ENCODE measurements at places on chromosomes 1 and 21.

DNA sequence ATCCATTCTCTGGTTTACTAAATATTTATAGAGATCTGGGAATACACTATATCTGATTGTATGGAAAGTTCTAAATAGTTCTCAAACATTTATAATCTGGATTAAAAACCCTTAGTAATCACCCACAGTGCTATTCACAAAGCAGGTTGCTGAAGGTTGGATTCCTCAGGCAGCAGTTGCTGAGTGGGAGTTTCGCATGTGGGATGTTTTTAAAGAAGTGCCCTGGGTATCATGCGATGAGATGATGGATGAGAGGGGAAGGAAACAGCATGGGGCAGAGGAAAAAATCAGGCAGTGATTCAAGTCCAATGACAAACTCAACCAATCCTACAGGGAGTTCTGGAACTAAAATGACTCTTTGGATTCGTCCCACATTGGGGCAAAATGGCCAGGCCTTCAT is 85.3 kb upstream of the GALNT2 start:
- DNase-seq: no peak

- DNase-seq: no peak
These were observed 97.6 kb downstream of the PIK3R3 start for GRCh38 chr1:46034601-46035516.

GRCh38 chr1:236575523-236575922 is 28.8 kb downstream of the HEATR1 start:
- DNase-seq: no peak

DNA sequence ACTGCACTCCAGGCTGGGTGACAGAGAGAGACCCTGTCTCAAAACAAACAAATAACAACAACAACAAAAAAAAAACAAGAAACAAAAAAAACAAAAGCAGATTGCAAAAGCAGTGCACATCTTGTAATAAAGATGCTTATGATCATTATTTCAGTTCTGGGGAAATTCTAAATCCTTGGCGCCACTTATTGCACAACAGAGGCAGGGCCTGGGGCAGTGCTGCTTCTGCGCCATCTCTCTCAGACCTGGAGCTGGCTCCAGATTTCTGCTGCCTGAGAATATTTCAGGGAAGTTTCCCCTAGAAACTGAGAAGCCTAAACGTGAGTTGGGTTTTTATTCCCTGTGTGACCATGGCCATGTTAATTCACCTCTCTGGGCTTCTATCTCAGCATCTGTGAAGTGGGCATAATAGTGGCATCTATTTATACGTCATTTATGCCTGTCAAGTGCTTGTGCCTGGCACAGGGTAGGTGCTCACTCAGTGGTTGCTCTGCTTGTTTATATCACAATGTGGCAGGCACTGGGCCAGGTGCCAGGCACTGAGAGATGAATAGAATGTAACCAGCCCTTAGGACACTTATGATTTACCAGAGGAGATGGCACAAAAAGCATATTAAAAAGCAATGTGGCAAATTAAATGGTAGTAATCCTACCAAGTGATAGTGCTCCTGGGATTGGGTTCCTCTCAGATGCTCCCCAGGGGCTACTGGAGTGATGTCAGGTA is 67.9 kb downstream of the MDM4 start:
- no peak for DNase-seq

- no peak for DNase-seq
These were observed 183.4 kb upstream of the PTBP2 start for GRCh38 chr1:96538111-96538641.

- DNase-seq: no peak
These were observed 36.3 kb downstream of the COQ8A start for GRCh38 chr1:226976276-226976977.

DNA sequence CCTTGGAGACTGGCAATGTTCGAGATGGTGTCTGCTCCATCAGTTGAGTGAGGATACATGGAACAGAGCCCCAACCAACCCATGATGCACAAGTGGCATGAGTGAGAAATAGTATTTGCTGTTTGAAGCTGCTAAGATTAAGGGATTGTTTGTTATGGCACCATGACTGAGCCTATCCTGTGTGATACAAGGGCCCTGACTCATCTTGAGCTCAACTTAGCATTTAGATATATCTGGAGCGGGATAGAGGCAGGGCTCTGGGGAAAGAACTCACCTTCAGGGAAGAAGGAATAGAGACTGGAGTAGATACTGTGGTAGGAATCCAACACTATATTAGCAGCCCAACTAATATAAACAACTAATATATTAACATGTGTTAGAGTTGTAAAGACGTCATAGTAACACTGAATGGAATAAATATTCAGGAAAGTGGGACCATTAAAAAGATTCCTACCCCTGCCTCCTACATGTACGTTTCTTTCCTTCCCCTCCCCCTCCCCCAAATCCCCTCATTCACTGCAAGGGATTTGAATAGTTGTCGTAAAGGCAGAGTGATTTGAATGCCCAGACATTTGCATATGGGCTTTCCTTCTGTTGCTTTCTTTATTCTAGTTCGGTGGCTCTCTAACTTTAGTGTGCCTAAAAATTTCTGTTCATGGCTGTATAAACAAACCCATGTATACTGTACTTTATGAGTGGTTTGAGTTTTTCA is 106.6 kb upstream of the POU3F1 start:
- DNase-seq: no peak

GRCh38 chr1:168939110-168939946 is 167.2 kb upstream of the ATP1B1 start:
- DNase-seq: no peak

GRCh38 chr1:24540051-24540905 is 15.6 kb upstream of the NCMAP start:
- no peak for DNase-seq

DNA sequence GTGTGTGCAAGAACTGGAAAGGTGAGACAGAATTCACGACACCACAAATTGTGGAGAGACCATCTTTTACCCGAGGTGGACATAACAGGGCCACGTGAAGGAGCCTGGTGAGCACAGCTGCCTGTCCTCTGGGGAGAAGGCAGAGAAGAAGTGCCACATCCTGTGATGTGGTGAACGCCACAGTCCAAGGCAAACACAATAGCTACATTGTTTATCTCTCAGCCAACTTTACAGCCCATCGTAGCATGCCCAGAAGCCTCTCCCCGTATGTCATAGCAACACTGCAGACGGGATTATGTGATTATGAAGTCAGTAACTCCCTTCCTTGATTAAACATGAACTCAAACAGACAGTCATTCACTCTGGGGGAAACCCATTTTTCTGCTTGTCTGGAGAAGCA is 612.2 kb downstream of the SMYD3 start:
- no peak for DNase-seq

DNA sequence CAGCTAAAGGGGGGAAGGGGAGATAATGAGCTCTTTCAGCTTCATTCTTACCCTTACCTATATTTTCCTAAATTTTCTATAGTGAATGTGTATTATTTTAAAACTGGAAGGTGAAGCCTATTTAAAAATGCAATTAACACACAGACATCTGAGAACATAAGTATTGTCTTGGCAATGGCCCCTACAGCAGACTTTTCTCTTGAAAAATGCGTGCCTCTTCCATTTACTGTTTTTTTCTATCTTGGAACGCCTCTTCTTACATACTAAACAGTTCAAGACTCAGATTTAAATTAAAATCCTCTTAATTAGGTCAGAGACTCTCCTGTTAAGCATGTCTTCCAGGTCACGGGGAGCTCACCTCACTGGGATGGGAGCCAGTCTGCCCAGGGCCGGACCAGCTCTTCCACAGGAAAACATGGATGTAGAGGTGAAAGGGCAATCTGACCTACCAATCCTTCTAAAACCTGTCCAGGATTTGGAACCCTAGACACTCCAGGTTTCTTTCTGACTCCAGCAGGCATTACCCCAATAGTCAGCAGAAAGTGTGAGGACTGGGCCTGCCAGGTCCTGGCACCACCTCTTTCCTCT is 137.3 kb downstream of the ZNF281 start:
- DNase-seq: no peak

DNA sequence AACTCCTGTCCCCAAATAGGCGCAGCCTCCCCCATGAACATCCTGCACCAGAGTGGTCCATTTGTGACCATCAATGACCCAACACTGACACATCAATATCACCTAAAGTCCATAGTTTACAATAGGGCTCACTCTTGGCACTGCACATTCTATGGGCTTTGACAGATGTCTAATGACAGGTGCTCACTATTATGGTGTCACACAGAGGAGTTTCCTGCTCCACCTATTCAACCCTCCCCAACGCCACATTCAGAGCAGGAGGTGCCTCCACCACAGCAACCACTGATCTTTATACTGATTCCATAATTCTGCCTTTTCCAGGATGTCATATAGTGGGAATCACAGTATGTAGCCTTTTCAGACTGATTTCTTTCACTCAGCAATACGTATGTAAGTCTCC is 24.2 kb downstream of the GNG4 start:
- DNase-seq: no peak

DNA sequence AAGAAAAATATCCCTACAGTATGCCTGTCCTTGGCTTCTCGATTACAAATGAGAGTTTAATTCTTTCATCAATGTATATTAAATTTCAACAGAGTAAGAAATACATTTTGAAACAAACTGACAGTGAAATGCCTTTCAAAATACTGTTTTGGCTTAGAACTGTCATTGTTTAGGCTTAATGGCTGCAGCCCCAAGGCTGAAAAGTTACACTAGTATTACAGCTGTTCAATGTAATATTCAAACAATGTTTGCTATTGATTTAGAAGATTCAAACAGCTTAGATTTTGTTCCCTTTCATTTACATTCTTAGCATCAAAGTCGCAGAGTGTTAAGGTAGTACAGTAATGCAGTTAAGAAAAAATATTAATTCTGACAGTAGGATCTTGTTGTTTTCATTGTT is 882.9 kb upstream of the ADGRL2 start:
- DNase-seq: no peak

DNA sequence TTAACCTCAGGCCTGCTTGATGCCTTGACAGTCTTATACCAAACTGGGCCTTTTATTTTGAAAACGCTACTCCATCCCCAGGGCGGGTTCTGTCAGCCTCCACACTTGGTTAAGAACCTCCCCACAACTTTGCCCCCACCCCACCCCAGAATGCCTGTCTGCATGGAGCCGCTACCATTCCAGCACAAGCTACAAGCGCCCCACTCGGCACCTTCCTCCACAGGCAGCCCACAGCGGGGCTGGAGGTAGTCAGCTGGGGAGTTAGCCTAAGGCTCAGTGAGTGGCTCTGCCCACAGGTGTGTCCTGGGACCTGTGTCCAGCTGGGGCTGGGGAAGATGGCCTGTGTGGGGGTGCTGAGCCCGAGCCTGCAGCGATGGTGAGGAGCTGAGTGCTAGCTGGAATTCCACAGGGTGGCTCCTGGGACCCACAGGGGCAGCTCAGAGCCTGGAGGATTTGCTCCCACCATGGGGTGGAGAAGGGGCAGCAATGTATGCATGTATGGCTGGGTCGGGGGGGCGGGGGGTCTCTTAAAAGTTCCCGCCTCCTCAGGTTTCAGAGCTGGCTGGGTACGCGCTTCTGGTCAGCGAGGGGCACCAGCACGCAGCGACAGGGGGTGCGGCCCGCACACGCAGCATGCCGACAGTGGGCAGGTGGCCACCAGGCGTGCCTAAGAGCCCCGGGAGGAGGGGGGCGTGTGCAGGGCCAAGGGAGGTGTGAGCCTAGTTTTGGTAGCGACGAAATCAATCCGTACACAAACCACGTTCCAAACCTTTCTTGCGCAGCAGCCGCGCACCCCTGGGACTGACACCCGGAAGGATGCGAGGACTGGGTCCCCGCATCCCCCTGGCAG is 917 bp downstream of the ETNK2 start:
- DNase-seq: no peak

GRCh38 chr1:151993084-151993733 is 450 bp downstream of the S100A10 start:
- peak; percentile 40 for DNase-seq

- DNase-seq: no peak
These were observed 3.0 kb downstream of the CCDC17 start for GRCh38 chr1:45620588-45621500.

DNA sequence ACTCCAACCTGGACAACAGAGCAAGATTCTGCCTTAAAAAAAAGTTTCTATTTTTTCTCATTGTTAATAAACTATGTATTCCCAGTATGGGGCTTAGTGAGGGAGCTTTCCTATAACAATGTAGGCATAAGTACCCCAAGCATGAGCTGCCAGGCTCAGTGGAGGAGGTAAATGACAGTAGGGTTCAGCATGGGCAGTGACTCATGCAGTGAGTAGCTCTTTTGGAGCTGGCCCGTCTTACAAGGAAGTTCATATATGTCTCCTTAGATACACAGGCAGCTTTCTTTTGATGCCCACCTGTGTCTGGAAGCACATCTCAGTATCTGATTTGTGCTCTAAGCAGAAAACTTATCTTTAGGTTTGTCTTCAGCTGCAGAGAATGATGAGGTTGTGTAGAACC is 57.9 kb downstream of the ZNF678 start:
- no peak for DNase-seq
